ENCODE measurements at places on chromosomes 1 and 21. TPM values are rescaled to one million over a fixed set of nuclear protein-coding genes. Genes with fewer than 3 reads are reported as not detected.
A peak's percentile ranks its signal among the peaks of the same experiment; 100 is the strongest.

The NKAIN1 gene
- not detected for total RNA-seq

The IQCC gene
- total RNA-seq: 5.3 TPM

The TTC34 gene
- under 0.01 TPM for total RNA-seq

The KLF18 gene
- not detected for total RNA-seq

The RGS1 gene
- total RNA-seq: 10.4 TPM

The SNX7 gene
- total RNA-seq: 16.1 TPM

The CHRM3 gene
- 57.4 TPM for total RNA-seq

The FMO1 gene
- 3.1 TPM for total RNA-seq

DNA sequence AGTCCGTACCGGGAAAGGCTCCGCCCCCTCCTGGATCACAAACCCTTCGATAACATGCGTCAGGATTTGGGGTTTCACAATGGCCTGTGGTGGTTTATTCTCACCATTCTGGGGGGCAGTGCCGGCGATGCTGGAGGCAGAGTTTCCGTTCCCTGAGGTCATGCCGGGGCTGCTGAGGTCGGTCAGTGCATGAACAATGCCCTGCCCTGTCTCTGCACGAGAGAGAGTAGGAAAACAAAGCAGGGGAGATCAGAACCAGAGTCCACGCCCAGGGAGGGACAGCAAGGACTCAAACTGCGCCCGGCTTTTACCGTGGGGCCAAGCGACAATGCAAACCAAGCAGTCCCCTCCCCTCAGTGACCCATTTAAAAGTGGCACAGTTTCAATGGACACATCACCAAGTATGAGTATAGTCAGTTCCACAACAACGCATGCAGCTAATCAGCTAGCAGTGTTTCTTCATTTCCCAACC, 13.2 kb upstream of the A3GALT2 start:
- H3K36me3 ChIP-seq: peaks cover 18% of the 10 kb centered on the region
- no peaks in the 10 kb centered on the region for H3K27me3 ChIP-seq
- DNase-seq: peak; percentile 43
- H3K4me3 ChIP-seq: no peak overlapping the region
- peaks cover 66% of the 10 kb centered on the region for H3K4me1 ChIP-seq
- peak overlapping the region; percentile 14 for H3K27ac ChIP-seq

DNA sequence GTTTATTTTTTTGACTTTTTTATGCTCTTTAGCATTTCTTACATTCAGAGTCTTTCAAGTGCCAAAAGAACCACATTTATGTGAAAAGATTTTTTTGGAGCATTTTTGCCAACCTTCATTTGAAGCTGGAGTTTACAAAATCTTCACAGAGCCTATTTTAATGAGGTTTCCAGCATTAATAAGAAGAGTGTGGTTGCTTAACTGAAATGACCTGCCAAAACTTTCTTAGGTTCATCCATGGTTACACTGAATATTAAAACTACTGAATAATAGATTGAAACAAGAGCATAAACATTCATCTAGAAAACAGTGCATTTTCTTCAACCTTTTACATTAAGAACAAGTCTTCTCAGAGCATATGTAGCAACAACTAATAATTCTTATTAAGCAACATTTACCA, 672.3 kb upstream of the CXADR start:
- no peaks in the 10 kb centered on the region for H3K36me3 ChIP-seq
- no peaks in the 10 kb centered on the region for H3K27me3 ChIP-seq
- no peaks in the 10 kb centered on the region for H3K4me1 ChIP-seq
- DNase-seq: no peak
- H3K27ac ChIP-seq: no peak overlapping the region

DNA sequence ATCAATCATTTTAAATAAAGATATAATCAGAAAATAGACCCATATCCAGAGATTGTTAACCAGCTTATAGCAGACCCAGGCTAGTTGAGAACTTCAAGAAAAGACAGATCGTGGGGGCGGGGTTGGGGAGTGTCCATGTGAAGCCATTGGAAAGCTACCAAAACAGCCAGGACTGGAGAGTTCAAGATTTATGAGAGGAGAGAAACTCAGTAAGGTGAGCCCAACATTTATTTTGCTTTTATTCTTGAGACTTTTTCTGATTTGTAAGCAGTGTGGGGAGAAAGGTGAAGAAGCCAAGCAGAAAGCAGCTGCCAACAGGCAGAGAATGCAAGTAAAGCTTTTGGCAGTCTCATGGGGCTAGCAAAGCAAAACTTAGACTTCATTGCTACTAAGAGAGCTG, 179.9 kb downstream of the VPS13D start:
- no peaks in the 10 kb centered on the region for H3K27me3 ChIP-seq
- peak; percentile 29 for DNase-seq
- no peak overlapping the region for H3K27ac ChIP-seq
- no peak overlapping the region for H3K4me3 ChIP-seq
- H3K4me1 ChIP-seq: peaks cover 40% of the 10 kb centered on the region

DNA sequence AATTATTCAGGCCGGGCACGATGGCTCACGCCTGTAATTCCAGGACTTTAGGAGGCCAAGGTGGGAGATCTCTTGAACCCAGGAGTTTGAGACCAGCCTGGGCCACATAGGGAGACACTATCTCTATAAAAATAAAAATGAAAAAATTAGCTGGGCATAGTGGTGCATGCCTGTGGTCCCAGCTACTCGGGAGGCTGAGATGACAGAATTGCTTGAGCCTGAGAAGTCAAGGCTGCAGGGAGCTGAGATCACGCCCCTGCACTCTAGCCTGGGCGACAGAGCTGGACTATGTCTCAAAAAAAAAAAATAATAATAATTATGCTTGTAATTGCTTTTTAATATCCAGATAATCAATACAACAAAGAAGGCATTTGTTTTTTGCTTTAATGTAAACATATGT, 91.3 kb downstream of the RIPK4 start:
- no peaks in the 10 kb centered on the region for H3K36me3 ChIP-seq
- DNase-seq: no peak
- peaks cover 48% of the 10 kb centered on the region for H3K4me1 ChIP-seq

GRCh38 chr21:22791986-22792560, 1793.9 kb downstream of the NCAM2 start:
- H3K4me3 ChIP-seq: no peak overlapping the region
- H3K27ac ChIP-seq: no peak overlapping the region
- H3K4me1 ChIP-seq: no peaks in the 10 kb centered on the region
- peak; percentile 30 for DNase-seq

- H3K27ac ChIP-seq: no peak overlapping the region
- no peaks in the 10 kb centered on the region for H3K27me3 ChIP-seq
- H3K4me1 ChIP-seq: no peaks in the 10 kb centered on the region
- no peaks in the 10 kb centered on the region for H3K36me3 ChIP-seq
These were observed 4.3 kb upstream of the KRTAP13-1 start for GRCh38 chr21:30391492-30392025.

DNA sequence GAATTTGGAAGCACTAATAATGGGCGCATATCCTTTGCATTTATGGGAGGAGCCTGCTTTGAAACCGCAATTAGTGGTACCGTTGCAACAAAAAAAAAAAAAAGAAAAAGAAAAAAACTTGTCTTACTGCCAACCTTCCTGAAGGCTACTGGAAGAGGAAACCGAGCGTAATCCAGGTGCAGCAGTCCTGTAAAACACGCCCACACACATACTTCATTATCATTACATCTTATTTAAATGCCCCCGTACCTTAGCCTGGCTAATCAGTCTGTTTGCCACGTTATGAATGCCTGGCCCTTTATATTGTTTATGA, 686 bp upstream of the ZNF281 start:
- peak; percentile 63 for DNase-seq
- H3K4me3 ChIP-seq: peak overlapping the region; percentile 77
- H3K27me3 ChIP-seq: no peaks in the 10 kb centered on the region
- no peaks in the 10 kb centered on the region for H3K36me3 ChIP-seq
- peaks cover 47% of the 10 kb centered on the region for H3K4me1 ChIP-seq
- peak overlapping the region; percentile 74 for H3K27ac ChIP-seq

- H3K4me3 ChIP-seq: no peak overlapping the region
- H3K27ac ChIP-seq: no peak overlapping the region
- no peaks in the 10 kb centered on the region for H3K4me1 ChIP-seq
- DNase-seq: no peak
- H3K27me3 ChIP-seq: no peaks in the 10 kb centered on the region
These were observed 106.8 kb downstream of the HHIPL2 start for GRCh38 chr1:222441066-222441465.

- H3K27ac ChIP-seq: no peak overlapping the region
- H3K4me1 ChIP-seq: peaks cover 4% of the 10 kb centered on the region
- peak; percentile 5 for DNase-seq
- H3K36me3 ChIP-seq: no peaks in the 10 kb centered on the region
- H3K27me3 ChIP-seq: no peaks in the 10 kb centered on the region
- H3K4me3 ChIP-seq: no peak overlapping the region
These were observed 3.2 kb upstream of the ACTRT2 start for GRCh38 chr1:3018051-3018471.

DNA sequence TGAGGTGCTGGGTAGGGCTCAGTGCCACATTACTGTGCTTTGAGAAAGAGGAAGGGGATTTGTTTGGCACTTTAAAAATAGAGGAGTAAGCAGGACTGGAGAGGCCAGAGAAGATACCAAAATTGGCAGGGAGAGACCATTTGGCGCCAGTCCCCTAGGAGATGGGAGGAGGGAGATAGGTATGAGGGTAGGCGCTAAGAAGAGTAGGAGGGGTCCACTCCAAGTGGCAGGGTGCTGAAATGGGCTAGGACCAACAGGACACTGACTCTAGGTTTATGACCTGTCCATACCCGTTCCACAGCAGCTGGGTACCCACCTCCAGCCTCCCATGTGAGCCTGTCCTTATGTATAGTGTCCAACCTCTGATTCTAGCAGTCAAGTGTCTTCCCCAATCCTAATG, 1.0 kb upstream of the CRTC2 start:
- H3K4me3 ChIP-seq: no peak overlapping the region
- H3K4me1 ChIP-seq: peaks cover 62% of the 10 kb centered on the region
- H3K27ac ChIP-seq: peak overlapping the region; percentile 86
- H3K27me3 ChIP-seq: no peaks in the 10 kb centered on the region
- H3K36me3 ChIP-seq: no peaks in the 10 kb centered on the region

GRCh38 chr1:33247545-33247944, 8.7 kb upstream of the ZNF362 start:
- no peaks in the 10 kb centered on the region for H3K4me1 ChIP-seq
- no peak overlapping the region for H3K27ac ChIP-seq

DNA sequence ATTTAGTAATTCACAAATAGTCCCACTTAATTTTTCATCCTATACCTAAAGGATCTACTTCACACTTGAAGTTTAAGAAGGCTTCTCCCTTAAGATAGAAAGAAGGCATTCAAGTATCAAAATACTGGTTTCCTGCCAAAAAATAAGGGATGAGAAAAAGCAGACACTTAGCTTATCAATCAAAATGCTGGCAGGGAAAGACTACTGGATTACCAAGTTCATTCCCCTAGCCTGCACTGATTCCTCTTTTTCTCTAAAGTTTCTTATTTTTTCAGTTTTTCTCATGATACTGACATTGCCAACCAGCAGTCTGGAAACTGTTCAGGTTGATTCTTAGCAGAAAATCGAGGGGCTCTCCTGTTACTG, 204.6 kb downstream of the GABPA start:
- no peaks in the 10 kb centered on the region for H3K36me3 ChIP-seq
- no peaks in the 10 kb centered on the region for H3K27me3 ChIP-seq
- H3K27ac ChIP-seq: no peak overlapping the region
- H3K4me3 ChIP-seq: no peak overlapping the region

DNA sequence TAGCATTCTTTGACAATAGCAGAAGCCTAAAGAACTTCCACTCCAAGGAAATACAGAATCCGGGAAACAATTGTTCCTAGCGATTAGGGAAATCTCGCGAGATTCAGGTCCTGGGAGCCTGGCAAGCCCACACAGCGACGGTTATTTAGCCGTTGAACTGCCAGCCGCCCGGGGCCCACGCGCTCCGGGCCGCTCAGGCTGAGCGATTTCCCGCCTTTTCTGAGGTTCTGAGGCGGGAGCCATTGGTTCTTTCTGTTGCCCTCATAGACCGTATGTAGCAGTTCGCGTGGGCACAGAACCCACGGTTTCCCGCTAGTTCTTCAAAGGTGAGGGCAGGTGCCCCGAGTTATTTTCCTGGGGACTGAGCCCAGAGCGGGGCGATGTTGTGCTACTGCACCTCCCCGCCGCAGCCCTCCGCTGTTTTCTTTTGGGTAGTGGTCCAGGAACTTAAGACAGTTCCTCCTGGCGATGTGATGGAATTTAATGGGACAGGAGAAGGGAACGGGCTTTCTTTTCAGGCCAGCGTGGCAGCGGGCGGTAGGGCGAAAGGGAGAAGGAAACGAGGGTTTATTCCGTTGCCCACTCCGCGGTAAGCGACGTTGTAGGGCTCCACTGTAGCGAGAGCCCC, at the start of gene SYCP1:
TSS of gene SYCP1 (plus strand) at position 171 of the 628 bp plus-strand sequence. CDS start 602 bp downstream, outside the sequence.
- H3K4me3 ChIP-seq: no peak within 1 kb of the TSS
- peaks cover 4% of the 10 kb centered on the region for H3K4me1 ChIP-seq
- H3K27me3 ChIP-seq: peaks cover 12% of the 10 kb centered on the region
- no peaks in the 10 kb centered on the region for H3K36me3 ChIP-seq
- H3K27ac ChIP-seq: no peak within 1 kb of the TSS
- no peak for DNase-seq

DNA sequence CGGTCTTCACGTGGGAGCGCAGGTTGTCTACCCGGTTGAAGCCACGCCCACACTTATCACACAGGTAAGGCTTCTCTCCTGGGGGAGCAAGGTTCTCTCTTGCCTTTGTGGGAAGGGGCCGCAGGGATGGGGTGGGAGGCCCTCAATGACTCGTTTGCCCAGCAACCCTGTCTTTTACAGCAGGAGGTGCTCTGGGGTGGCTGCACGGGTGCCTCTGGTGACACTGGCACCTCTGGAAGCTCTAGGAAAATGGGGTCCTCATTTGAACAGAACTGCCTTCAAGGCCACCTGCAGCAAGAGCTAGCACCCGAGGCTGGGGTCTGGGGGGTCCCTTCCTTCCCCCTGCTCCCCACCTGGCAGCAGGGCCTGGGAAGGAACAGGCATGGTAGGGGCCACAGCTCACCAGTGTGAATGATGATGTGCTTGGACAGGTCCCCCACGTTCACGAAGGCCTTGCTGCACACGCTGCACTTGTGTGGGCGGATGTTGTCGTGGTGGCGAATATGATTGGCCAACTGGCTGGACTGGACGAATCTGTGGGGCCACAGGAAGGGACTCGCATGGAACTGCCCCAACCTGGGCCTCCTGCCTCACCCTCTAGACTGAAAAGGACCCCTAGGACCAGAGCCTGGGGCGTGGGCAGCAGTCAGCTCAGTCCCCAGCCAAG, 33.1 kb downstream of the ZBTB17 start:
- H3K36me3 ChIP-seq: peaks cover 14% of the 10 kb centered on the region
- H3K27me3 ChIP-seq: no peaks in the 10 kb centered on the region
- no peak for DNase-seq

DNA sequence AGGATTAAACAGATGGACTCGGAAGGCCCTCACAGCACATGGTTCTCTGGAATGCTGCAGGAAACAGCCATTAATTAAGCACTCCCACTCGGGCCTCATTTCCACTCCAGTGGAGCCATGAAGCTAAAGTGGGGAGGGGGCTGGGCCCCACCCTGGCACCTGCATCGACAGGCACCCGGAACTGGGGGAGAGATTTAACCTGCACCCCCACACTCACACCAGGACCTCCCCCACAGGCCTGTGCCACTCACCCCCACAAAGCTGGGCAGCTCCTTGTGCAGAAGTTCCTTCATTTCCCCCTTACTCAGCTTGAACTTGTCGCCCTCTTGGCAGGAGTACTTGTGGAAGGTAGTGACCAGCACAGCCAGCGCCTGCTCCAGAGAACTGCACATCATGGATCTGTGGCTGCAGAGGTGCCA, 2.2 kb downstream of the S100A2 start:
- no peak overlapping the region for H3K4me3 ChIP-seq
- no peaks in the 10 kb centered on the region for H3K27me3 ChIP-seq
- peaks cover 29% of the 10 kb centered on the region for H3K4me1 ChIP-seq
- no peak overlapping the region for H3K27ac ChIP-seq
- H3K36me3 ChIP-seq: no peaks in the 10 kb centered on the region

Measured in body of pancreas (tissue), 4 donors.